Esophagus mucosa (tissue), 1 donor: ENCODE measurements at places on chromosomes 11 and 22. TPM values are rescaled to one million over a fixed set of nuclear protein-coding genes. Genes with fewer than 3 reads are reported as not detected.

- peak; percentile 58 for ATAC-seq
These were observed 1.2 kb upstream of the TYMP start for GRCh38 chr22:50530877-50531545.

GRCh38 chr11:116500026-116500946, 272.5 kb downstream of the BUD13 start:
- ATAC-seq: no peak

GRCh38 chr22:46672731-46673130, 52.5 kb downstream of the GRAMD4 start:
- ATAC-seq: no peak

The STIM1 gene
- total RNA-seq: 85.1 TPM

GRCh38 chr11:60765355-60765754, 8.7 kb downstream of the MS4A15 start:
- no peak for ATAC-seq

- ATAC-seq: no peak
These were observed 8.7 kb downstream of the SELENOM start for GRCh38 chr22:31098632-31099110.

GRCh38 chr11:70124321-70125000, 46.3 kb downstream of the ANO1 start:
- ATAC-seq: peak; percentile 43

GRCh38 chr11:77821349-77821851, 456 bp downstream of the AAMDC start:
- peak; percentile 0 for ATAC-seq

The LRRC10B gene
- 0.12 TPM for total RNA-seq

The OR52E4 gene
- not detected for total RNA-seq
